Cerebellum (tissue), 4 donors: ENCODE measurements at places on chromosomes 12 and 14.

DNA sequence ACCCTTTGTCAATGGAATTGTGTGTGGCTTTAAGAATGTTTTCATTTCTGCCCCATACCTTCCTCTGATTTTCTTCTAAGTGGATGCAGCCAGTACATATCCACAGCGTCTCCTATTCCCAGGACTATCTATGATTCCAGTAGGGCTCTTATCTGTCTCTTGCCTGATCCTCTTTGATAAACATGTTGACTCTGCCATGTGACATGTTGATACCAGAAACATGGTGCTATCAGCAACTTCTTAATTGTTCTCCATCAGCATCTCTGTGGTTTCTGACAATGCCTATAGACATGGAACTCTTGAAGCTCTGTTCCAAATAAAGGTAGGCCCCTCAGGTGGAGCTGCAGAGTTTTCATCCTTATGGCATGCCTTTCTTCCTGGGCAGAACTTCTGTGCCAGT, 11.6 kb upstream of the OR4L1 start:
- no peak for DNase-seq

GRCh38 chr14:75249958-75250336, 28.7 kb upstream of the FOS start:
- no peak for DNase-seq

GRCh38 chr14:49880267-49881064, 12.4 kb upstream of the ARF6 start:
- DNase-seq, result no peak

DNA sequence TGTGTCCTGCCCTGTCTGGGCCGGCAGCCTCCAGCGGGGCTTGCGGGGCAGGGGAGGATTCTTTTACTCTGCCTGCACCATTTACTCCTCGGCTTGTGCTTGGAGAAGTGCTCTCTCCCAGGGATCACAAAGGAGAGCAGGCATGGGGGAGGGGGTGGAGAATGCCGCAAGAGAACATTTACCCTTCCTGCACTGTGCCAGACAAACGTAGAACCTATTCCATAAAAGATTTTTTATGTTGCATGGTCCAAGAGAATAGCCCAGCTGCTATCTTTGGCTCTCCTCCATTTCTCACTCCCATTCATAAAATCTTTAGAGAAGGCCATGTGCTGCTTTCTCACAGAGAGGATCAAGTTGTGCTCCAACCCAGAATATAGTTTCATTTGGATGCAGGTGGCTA, 159.4 kb downstream of the SPTSSA start:
- DNase-seq, result peak; percentile 10

DNA sequence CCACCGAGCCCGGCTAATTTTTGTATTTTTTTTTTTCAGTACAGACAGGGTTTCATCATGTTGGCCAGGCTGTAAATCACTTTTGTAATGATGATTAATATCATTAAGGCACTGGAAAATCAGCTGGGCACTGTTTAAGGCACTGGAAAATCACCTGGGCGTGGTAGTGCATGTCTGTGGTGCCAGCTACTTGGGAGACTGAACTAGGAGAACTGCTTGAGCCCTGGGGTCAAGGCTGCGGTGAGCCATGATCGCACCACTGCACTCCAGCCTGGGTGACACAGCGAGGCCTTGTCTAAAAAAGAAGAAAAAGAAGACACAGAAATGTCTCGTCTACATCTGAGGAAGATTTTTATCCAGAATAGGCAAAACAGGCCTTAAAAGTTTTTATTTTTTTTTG, 12.7 kb downstream of the SLC11A2 start:
- DNase-seq, result no peak

DNA sequence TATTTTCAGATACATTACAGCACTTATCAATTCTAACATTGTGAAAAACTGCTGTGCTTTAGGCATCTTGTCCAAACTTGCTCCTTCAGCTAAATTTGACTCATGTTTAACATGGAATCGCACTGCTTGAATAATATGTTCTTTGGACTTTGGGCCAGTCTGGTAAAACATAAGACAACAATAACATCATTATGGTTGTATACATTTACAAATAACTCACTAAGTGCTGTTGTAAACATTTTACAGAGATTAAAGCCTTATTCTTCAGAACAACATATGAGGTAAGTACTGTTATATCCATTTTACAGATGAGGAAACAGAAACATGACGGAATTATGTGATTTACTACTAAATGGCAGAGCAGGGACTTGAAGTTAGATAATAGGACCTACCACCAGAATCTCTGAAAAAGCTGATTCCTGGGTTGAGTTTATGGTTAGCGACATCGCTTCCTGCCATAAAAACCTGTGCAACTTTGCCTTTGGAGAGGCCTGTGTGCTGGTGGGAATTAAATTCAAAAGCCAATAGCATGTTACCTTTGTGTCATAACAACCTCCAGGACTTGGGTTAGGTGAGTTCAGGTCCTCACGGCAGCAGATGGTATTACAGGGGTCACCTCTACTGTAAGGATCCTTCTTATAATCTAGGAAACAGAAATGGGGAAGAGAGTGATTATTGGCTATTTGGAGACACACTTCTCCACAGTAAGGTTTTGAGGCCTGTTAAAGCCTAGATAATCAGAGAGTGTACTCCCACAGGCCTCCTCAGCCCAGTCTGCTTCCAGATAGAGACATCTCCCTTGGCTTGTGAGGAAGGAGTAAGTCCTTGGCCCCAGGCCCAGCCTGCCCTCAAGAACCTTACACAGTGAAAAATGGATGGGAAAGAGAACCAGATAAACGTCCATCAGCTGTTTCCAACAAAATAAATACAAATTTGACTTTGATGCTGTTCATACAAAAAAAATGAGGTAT, 61.8 kb downstream of the PLBD1 start:
- DNase-seq, result no peak

GRCh38 chr12:13725049-13725448, 256.4 kb downstream of the GRIN2B start:
- DNase-seq, result no peak

- DNase-seq, result no peak
Measured at GRCh38 chr12:41992692-41993215, 151.9 kb downstream of the GXYLT1 start.

- DNase-seq, result no peak
Measured at GRCh38 chr12:46798648-46799047, 27.1 kb downstream of the SLC38A4 start.

DNA sequence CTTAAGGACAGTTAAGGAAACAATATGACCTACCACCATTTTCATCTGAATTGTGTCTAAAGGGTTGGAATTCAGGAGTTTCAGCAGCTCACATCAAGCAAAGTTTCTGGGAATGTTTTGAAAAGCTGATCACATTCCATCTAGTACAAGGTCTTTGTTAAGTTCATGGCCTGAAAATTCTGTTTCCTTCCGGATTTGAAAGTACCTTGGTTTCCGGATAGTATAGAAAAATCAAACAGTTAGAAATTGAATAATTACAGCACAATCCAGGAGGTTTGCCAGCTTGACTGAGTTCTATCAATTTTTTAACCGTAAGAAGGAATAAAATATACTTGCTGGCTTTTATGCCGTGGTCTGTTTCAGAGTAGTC, 136.5 kb downstream of the HMGA2 start:
- DNase-seq, result no peak

DNA sequence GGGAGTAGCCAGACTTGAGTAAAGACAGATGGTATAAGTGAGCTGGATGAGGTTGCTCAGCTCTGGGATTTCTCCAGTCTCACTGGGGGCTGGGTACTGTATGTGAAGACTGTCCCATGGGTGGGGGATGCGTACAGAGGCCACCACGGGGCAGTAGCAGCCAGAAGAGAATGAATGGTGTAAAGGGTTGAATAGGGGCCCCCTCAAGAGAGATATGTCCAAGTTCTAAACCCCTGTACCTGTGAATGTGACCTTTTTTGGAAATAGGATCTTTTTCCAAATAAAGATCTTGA, 21.8 kb upstream of the BCDIN3D start:
- no peak for DNase-seq

- no peak for DNase-seq
Measured at GRCh38 chr14:79018836-79019235, 848.7 kb downstream of the NRXN3 start.

DNA sequence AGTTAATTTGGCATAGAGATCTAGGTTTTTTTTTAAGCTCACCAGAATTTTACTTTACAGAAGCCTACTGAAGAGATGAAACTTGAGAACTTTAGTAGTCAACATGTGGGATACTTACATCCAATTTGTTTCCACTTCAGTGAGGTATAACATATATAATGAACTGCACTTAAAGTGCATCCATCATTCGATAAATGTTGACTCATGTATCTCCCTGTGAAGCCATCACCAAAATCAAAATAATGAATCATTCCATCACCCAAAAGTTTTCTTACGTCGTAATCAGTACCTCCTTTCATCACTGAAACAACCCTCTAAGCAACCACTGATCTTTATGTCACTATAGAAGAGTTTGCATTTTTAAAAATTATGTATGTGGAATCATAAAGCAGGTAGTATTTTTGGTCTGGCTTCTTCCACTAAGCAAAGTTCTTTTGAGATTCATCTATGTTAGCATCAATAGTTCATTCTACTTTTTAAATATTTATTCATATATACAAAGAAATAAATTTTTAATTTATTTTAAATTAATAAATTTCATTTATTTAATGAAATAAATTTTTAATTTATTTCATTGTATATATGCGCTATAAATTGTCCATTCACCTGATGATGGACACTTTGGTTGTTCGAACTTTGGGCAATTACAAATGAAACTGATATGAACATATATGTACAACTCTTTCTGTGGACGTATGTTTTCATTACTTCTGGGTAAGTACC, 2.0 kb upstream of the CPNE8 start:
- DNase-seq, result no peak

- no peak for DNase-seq
Measured at GRCh38 chr12:15651371-15651770, 137.8 kb downstream of the EPS8 start.

- DNase-seq, result no peak
Measured at GRCh38 chr14:52185178-52185577, 82.3 kb upstream of the PTGDR start.

GRCh38 chr12:74671421-74671820, 133.8 kb downstream of the ATXN7L3B start:
- no peak for DNase-seq

DNA sequence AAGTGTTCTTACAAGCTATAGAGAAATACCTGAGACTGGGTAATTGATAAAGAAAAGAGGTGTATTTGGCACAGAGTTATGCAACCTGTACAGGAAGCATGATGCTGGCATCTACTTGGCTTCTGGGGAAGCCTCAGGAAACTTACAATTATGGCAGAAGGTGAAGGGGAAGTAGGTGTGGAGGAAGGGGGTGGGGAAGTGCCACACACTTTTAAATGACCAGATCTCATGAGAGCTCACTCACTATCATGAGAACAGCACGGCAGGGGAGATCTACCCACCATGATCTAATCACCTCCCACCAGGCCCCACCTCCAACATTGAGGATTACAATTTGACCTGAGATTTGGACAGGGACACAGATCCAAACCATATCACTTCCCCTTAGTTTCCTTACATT, 32.8 kb downstream of the TSHR start:
- DNase-seq, result no peak

- no peak for DNase-seq
Measured at GRCh38 chr12:88207921-88208620, 66.0 kb downstream of the TMTC3 start.

GRCh38 chr12:60194678-60195077, 598.8 kb downstream of the SLC16A7 start:
- DNase-seq, result no peak

DNA sequence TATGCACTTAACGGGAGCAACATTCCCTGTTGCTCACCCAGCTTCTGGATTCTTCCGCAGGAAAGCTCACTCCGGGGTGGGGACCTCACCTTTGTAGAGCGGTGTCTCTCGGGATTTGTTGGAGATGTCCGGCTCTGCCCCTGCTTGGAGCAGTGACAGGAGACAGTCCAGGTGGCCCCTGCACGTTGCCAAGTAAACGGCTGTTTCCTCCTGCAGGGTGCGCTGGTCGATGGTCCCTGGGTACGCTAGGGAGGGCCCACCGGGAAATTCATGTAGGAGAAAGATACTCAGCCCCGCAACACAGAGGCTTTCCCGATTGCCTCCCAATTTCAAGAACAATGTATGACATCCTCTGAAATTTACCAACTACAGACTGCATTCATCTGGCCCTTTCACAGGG, 23.1 kb downstream of the ASB2 start:
- DNase-seq, result no peak

GRCh38 chr12:26782372-26783130, 50.4 kb downstream of the ITPR2 start:
- DNase-seq, result no peak

GRCh38 chr14:45793081-45793480, 540.1 kb upstream of the MIS18BP1 start:
- DNase-seq, result no peak

DNA sequence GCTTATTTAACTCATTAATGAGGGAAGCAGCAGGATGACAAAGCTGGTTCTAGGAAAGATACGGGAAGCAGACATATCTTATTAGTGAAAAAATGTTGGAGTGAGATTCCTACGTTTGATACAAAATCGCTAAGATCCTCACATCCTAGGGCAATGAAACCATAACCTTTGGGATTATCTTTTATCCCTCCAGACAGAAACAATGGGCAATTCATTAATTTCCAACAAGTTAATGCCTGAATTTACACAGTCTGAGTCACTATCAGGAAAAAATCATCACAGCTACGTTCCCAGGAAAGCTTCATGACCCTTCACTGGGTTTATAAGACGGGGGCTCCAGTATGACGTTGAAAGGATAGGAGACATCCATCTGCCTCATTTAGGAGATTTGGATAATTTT, 45.0 kb downstream of the SLC24A4 start:
- DNase-seq, result no peak

- DNase-seq, result no peak
Measured at GRCh38 chr14:23030936-23031335, 3.8 kb downstream of the PSMB5 start.

DNA sequence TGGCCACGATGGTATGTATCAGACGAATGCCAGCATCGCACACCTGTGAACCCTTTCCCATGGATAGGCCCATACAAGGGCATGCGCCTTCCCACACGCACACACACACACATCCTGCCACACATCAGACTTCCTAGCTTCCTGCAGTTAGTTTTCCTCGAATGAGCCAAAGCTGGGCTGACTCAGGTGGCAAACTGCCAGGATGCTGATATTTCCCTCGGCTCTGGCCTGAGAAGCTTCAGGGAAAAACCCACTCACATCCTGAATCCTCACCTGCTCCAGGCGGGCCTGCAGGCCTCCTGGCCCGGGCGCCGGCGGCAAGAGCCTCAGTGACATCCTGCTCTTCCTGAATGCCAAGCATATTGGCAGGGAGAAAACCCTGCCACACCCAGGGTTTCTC, 22.4 kb downstream of the CALM1 start:
- peak; percentile 78 for DNase-seq

- DNase-seq, result no peak
Measured at GRCh38 chr14:40269436-40269835, 837.2 kb upstream of the FBXO33 start.

- no peak for DNase-seq
Measured at GRCh38 chr14:54699735-54700134, 132.8 kb downstream of the SAMD4A start.

- DNase-seq, result no peak
Measured at GRCh38 chr12:112418273-112418607, 507 bp upstream of the PTPN11 start.

DNA sequence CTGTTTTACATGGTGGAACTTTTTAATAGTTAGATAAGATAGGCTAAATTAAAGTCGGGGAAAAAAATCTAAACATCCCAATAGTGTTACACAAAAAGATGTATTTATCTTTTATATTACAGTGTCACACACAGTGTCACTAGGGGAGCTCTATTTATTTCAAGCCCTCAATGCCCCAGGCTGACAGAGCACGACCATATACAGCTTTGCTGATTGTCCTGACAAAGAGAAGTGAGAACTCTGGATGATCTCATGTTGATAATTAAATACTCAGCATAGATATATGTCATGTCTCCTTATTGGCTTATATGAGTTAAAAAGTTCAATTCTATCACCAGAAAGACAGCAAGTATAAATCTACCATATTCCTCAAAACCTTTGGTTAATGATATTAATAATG, 594.3 kb downstream of the LRFN5 start:
- DNase-seq, result no peak
